ENCODE measurements at places on chromosomes 16 and 17. TPM values are rescaled to one million over a fixed set of nuclear protein-coding genes. Genes with fewer than 3 reads are reported as not detected.

CORO6 gene
- 2.2 TPM for total RNA-seq

CES5A gene
- not detected for total RNA-seq

CACNG4 gene
- total RNA-seq: not detected

CNGB1 gene
- total RNA-seq: not detected

VPS9D1 gene
- total RNA-seq: 16.5 TPM

FBXW10 gene
- total RNA-seq: not detected

MFAP4 gene
- total RNA-seq: not detected

HSD11B2 gene
- not detected for total RNA-seq

SLC5A11 gene
- 0.22 TPM for total RNA-seq

TEKT5 gene
- total RNA-seq: not detected

MMP28 gene
- total RNA-seq: 15.2 TPM

HBA2 gene
- not detected for total RNA-seq

Measured in naive thymus-derived CD8-positive, alpha-beta T cell (primary cell).